ENCODE measurements at places on chromosomes 16 and 17. TPM values are rescaled to one million over a fixed set of nuclear protein-coding genes. Genes with fewer than 3 reads are reported as not detected.

The TOP2A gene
- total RNA-seq: 49.6 TPM

The NECAB2 gene
- 0.13 TPM for total RNA-seq

The LYRM9 gene
- 8.6 TPM for total RNA-seq

The UTS2R gene
- total RNA-seq: not detected

The ULK2 gene
- 37.4 TPM for total RNA-seq

The SLC9A5 gene
- total RNA-seq: 0.66 TPM

The RASL10B gene
- 0.40 TPM for total RNA-seq

The CMTM1 gene
- total RNA-seq: 1.6 TPM

The ZPBP2 gene
- total RNA-seq: not detected

The PTGES3L gene
- total RNA-seq: not detected

The ALDOC gene
- 33.3 TPM for total RNA-seq

Data from aortic smooth muscle cell (primary cell).